Stimulated activated CD4-positive, alpha-beta T cell treated with anti-CD3 and anti-CD28 coated beads, TNF-alpha, amount 100 ng/mL, for 48 hours (primary cell): ENCODE measurements at places on chromosomes 2 and 18.

DNA sequence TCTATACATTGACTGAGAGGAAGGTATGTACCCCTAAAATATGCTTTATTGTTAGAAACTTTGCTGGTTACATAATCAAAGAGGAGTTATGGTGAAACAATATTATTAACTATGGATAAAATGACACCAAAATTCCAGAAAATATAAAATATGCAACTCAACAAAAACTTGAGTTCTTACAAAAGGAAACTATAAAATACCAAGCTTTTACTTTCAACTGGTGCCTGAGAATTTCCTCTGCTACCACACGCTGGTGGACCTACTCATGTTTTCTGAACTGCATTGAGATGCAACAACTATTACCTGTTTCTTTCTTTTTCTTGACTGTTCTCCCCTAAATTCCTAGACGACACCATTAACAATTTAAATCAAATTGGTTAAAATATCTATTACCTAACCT lies 8.2 kb upstream of the NFE2L2 start:
- DNase-seq = no peak

DNA sequence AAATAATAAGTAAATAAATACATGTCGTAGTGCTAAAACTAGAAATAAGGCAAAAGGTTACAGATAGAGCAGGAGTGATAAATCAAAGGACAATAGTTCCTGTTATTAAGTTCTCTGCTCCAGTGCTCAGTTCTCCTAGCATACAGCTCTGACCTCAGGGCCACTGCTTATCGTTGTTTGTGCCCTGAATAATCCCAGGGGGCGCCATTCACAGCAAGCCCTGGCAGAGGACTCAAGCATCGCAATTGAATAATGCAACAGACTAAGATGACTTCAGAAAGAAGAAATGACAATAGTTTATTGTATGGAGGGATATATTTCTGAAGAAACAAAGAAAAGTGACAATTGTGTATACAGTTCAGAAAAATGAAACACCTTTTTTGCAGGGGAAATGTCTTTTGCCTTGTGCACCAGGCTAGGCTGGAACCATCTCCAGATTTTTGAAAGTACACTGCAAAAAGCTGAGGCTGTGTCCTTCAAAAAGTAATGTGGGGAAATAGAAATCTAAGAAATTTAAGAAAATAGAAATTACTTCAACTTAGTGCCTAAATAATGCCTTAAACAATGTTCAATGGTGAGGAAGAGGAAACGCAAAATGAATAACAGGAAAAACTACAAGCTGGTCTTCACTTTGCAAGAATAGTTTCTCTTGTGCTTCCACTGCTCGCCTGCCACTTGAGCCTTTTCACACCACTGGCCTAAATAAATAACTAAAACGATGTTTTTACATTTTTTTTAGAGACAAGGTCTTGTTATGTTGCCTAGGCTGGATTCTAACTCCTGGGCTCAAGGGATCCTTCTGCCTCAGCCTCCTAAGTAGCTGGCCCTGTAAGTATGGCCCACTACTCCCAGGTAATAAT lies 19.0 kb upstream of the CCNYL1 start:
- DNase-seq = peak; percentile 43

GRCh38 chr2:220036431-220036830 lies 409.0 kb downstream of the SLC4A3 start:
- no peak for DNase-seq

DNA sequence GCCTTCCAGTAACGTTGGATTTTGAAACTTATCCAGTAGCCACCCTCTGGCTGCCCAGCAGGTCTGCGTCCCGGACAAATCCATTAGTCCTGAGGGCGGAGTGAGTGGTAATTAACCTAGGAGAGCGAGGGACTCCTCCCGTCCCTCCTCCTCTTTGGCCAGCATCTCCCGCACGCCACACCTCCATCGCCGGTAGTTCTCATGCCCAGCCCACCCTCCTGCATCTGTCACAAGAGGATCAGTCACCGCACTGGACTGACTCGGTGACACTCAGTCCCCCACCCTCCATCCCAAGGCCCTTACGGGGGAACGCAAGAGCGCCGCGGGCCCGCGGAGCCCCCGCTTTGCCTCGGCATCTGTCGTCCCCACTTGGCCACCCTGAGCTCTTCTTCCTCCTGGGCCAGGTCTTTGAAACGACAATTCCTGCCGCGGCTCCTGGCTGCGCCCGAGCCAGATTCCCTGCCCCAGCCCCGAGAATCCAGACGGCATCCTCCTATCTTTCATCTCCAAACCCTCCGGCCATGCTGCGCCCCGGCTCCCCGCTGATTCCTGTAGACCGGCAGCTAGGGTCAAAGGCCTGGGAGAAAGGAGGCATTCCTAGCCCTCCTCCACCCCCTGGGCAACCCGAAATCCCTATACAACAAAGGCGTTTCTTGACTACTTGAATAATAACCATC lies 77.5 kb downstream of the EIF2AK3 start:
- no peak for DNase-seq

DNA sequence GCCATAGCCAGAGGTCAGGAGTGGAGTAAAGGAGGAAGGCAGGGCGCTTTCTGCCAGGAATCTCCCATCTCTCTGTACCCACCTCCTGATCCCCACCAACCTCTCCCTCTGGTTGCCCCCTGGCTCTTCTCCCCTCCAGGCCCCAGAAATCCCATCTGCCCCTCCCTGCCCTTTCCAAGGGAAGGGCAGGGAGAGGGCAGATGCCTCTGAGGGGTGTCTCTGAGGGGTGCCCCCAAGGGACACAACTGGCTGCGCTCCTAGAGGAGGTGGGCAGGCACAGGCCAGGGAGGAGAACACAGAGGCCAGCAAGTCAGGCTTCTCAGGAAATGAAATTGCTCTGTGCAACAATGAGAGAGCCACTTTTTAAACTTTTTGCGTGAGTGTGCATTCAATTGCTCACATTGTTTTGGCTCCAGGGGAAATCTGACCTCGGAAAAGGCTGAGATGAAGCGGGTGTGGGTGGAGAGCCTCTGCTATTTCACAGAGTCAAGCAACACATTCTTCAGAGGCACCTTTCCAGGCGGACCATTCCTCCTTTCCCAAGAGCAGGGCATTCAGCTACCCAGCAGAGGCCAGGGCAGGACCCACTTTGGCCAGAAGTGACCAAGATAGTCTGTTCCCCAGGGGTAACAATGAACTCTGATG lies 125.5 kb downstream of the SMAD7 start:
- DNase-seq = no peak

DNA sequence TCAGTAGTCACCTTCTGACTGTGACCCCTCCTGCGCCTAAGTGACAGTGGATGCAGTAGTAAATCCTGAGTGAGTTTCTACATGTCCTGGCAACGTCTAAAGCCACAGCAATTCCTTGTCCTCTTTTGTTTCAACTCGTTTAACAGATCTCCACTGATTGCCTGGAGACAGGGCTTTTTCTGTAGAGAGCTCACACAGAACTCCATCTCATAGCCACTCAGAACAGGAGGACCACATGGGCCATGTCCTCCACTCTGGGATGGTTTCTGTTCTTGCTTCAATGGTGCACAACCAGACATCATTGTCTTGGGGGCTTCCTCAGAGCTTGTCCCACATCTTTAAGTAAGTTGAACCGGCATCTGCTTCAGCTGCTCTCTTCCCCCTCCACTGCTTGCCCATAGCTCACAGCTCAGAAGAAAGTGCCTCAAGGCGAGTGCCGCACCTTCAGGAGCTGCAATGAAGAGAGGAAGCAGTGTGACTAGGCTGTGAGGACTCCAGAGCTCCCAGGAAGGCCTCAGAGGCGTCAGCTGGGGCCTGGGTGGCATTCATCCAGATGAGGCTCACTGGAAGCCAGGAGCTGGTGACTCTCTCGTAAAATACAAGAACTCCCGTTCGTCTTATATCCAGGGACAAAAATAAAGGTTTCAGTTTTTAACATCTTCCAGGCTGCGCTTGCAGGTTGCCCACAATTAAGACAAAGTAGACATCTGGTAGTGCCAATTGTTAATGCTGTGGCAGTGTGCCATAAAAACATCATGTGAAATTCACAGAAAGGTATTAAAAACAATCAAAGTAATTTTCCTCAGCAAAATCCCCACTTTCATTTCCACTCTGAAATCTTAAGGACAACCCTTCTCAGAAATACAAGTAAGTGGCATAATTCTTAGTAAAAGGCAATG lies 37.3 kb downstream of the ST3GAL5 start:
- DNase-seq = no peak

DNA sequence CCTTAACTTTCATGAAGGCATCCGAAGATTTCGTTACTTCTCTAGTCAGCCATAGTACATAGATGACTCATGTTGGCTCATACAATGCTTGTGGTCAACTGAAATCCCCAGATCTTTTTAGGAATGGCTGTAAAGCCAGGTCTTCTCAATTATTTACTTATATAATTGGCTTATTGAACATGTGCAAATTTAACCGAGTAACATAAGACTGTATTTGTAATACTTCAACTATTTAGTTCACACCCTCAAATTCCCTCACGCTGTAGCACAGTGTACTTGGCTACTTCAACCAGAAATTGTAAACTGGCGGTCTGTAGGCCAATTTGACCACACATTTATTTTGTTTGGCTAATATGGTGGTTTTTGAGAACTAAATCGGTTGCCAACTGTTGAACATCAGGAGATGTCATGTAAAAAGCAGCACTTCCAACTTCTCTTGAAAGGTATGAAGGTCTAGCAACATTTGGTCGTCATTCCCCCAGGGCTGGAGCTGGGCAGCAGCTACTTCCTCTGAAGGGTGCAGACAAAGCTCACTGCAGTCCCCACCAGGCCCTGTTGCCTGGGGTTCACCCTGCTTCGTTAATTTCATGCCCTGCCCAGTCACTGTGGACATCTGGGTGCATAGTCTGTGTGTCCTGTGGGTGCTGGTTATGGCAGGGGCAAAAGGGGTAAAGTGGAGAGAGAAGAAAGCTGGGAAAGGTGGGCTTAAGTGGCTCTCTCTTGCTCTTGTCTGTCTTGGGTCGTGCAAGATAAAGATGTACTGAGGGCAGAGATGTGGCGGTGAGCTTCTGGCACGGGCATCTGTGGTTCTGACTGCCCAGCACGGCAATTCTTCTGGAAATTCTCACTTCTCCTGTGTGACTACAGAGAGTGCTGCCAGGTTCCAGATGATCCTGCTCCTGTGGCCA lies 3.2 kb upstream of the SH3RF3 start:
- DNase-seq = no peak

GRCh38 chr2:47195148-47195547 lies 40.0 kb upstream of the STPG4 start:
- DNase-seq = no peak

- DNase-seq = no peak
These were observed 82.3 kb upstream of the LDLRAD4 start for GRCh38 chr18:13136056-13136903.

- no peak for DNase-seq
These were observed 42.4 kb downstream of the MBD2 start for GRCh38 chr18:54181856-54182602.
